Activated CD8-positive, alpha-beta memory T cell treated with anti-CD3 and anti-CD28 coated beads for 36 hours (primary cell): ENCODE measurements at places on chromosomes 5 and 9. TPM values are rescaled to one million over a fixed set of nuclear protein-coding genes. Genes with fewer than 3 reads are reported as not detected.

The GOLGA2 gene
- 35.2 TPM for total RNA-seq

The FOXI1 gene
- total RNA-seq, result not detected

The AHRR gene
- 20.1 TPM for total RNA-seq

The AQP7 gene
- total RNA-seq, result not detected

The PCA3 gene
- not detected for total RNA-seq

The LRRC19 gene
- total RNA-seq, result not detected

The STKLD1 gene
- total RNA-seq, result 0.65 TPM

The PTGES gene
- total RNA-seq, result not detected

The OR1L8 gene
- not detected for total RNA-seq

The LEAP2 gene
- total RNA-seq, result 3.5 TPM

The CAPSL gene
- total RNA-seq, result 0.44 TPM

The TRIM36 gene
- total RNA-seq, result 0.40 TPM

The SH2D3C gene
- total RNA-seq, result 18.3 TPM

The CCL21 gene
- not detected for total RNA-seq

The SPINK4 gene
- total RNA-seq, result not detected

The RORB gene
- 0.02 TPM for total RNA-seq

The FOXD4L5 gene
- 0.17 TPM for total RNA-seq

The NR4A3 gene
- 44.4 TPM for total RNA-seq

The HTR1A gene
- not detected for total RNA-seq

The SPINK6 gene
- total RNA-seq, result not detected

The SCGB3A2 gene
- not detected for total RNA-seq

The OSTF1 gene
- 72.4 TPM for total RNA-seq

The EXOC3 gene
- total RNA-seq, result 44.4 TPM

The KCNMB1 gene
- total RNA-seq, result not detected

The INIP gene
- total RNA-seq, result 37.5 TPM

The FOXD4 gene
- total RNA-seq, result 0.10 TPM

The ARSI gene
- not detected for total RNA-seq

The SPINK1 gene
- total RNA-seq, result not detected

The ATOSB gene
- total RNA-seq, result 5.7 TPM

The CCNI2 gene
- total RNA-seq, result 9.3 TPM

The MYMK gene
- not detected for total RNA-seq

The CCL27 gene
- 0.44 TPM for total RNA-seq

The ELAVL2 gene
- total RNA-seq, result not detected

The SPRY4 gene
- 1.8 TPM for total RNA-seq

The AJM1 gene
- 3.9 TPM for total RNA-seq

The THOC3 gene
- total RNA-seq, result 67.5 TPM

The SLC34A3 gene
- total RNA-seq, result not detected

The GRM6 gene
- not detected for total RNA-seq

The CD72 gene
- 13.7 TPM for total RNA-seq

The CD14 gene
- total RNA-seq, result 0.44 TPM

The ARID3C gene
- 0.25 TPM for total RNA-seq

The PCDHA1 gene
- total RNA-seq, result not detected

The DDX4 gene
- not detected for total RNA-seq

The KCNV2 gene
- total RNA-seq, result not detected

The CA9 gene
- total RNA-seq, result 6.2 TPM

The ABO gene
- total RNA-seq, result not detected

The FYB1 gene
- 45.3 TPM for total RNA-seq

The WNT8A gene
- total RNA-seq, result not detected

The SH3TC2 gene
- not detected for total RNA-seq

The MSX2 gene
- total RNA-seq, result not detected

The PCDHB13 gene
- total RNA-seq, result not detected
